ENCODE measurements at places on chromosomes 5 and 9. TPM values are rescaled to one million over a fixed set of nuclear protein-coding genes. Genes with fewer than 3 reads are reported as not detected.

TRPM3 gene
- total RNA-seq: 0.35 TPM

GRCh38 chr5:129541648-129542251, 81.7 kb downstream of the ADAMTS19 start:
- peak; percentile 19 for DNase-seq

GRCh38 chr5:36842087-36842486, 34.5 kb upstream of the NIPBL start:
- no peak for DNase-seq

GRCh38 chr5:125541085-125541484, 794.6 kb upstream of the ZNF608 start:
- no peak for DNase-seq
